Endothelial cell (in vitro differentiated cells): ENCODE measurements at places on chromosomes 3 and 15.

DNA sequence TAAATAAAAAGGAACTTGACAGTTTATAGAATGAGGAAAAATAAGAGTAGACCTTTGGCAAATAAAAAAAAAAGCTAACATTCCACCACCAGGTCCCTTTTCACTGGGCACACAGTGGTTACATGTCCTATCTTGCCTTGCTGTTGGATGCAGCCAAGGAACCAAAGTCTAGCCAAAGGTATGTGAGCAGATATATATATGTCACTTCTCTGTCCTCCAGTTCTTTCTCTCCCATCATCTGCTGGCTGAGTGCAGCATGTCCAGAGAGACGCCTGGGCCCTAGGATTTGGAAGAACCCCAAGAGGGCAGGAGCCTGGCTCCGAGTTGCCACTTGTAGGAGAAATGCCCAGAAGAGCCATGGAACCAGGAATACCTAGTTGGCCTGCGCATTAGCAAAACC, 104.7 kb downstream of the SERPINI1 start:
- DNase-seq = no peak

GRCh38 chr3:27657404-27657803, 64.7 kb downstream of the EOMES start:
- DNase-seq = no peak

GRCh38 chr15:61755467-61755866, 304.8 kb downstream of the VPS13C start:
- DNase-seq = no peak

DNA sequence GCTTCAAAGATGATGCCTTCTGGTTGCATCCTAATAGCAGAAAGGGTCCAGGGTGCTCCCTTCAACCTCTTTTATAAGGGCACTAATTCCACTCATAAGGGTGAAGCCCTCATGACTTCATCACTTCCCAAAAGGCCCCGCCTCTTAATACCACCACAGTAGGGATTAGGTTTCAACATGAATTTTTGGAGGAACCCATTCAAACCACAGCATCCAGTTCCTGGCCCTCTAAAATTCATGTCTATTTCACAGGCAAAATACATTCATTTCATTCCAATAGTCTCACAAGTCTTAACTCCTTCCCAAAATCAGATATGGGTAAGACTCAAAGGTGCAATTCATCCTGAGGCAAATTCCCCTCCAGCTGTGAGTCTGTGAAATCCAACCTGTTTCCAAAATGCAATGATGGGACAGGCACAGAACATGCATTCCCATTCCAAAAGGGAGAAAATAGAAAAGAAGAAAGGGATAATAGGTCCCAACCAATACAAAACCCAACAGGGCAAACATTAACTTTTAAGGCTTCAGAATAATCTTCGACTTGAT, 124.0 kb downstream of the ATP1B3 start:
- DNase-seq = no peak

GRCh38 chr3:61740494-61740893, 179.1 kb downstream of the PTPRG start:
- no peak for DNase-seq

GRCh38 chr3:150285601-150286000, 122.5 kb upstream of the TSC22D2 start:
- no peak for DNase-seq
